ENCODE measurements at places on chromosomes 12 and 14.
A peak's percentile ranks its signal among the peaks of the same experiment; 100 is the strongest.

GRCh38 chr14:67665868-67666267 is 8.6 kb downstream of the VTI1B start:
- DNase-seq, result no peak

- DNase-seq, result no peak
Measured at GRCh38 chr12:129635021-129635685, 268.7 kb downstream of the TMEM132D start.

DNA sequence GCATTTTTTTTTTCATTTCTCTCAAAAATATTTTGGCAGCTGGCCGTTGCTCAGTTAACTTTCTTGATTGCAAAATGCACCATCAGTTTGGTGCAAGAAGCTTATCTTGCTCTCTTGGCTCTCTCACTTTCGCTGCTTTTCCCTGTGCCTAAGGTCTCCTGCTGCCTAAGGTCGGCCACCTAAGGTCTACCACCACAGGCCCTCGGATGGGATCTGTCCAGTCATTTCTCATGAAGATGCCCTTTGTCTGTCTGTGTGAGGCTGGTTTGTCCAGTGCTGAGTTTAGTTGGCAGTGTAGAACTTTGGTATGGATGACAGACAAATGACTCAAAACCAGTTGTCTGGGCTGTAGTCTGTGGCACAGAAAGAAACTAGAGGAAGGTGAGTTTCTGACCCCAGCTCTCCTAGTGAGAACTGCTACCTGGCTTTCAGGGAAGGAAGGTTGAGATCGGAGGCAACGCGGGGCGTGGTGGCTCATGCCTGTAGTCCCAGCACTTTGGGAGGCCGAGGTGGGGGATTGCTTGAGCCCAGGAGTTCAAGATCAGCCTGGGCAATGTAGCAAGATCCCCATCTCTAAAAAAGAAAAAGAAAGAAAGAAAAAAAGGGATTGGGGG is 2.6 kb downstream of the MLXIP start:
- DNase-seq, result no peak

- DNase-seq, result no peak
Measured at GRCh38 chr12:79451978-79452377, 238.8 kb downstream of the PAWR start.

DNA sequence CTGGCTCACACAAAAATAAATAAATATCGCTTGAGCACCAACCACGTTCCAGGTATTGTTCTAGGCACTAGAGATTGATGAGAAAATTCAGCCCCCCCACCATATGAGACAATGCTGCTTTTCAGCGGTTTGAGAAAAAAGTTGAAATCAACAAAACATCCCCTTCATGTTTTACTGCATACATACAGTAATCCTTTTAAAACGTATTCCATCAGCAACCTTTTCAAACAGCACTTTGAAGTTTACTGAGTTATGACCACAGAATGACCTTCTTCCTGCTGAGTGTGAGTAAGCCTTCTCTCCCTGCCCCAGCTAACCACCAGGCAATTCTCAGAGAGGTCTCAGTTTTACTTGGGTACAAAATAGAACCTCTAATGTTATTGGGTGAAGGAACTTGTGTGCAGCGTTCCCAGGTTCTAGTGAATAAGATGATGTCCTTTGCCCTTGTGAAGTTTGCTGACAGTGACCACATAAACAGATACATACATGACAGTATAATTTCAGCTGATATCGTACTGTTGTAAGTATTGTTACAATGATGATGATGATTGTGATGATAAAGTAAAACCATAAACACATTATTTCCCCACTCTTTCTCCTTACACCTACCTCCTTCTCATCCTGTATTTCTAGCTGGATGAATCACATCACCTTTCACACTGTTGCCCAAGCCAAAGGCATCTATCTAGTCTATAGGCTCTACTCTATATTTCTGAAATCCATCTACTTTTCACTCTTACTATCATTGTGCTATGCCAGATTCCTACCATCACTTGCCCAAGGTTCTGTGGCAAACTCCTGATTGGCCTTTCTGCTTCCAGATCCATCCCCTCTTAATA is 124.4 kb upstream of the KRR1 start:
- DNase-seq, result no peak

GRCh38 chr14:102646615-102647014 is 54.2 kb downstream of the RCOR1 start:
- DNase-seq, result no peak

GRCh38 chr12:78562368-78563205 is 302.0 kb upstream of the SYT1 start:
- no peak for DNase-seq

GRCh38 chr12:112839386-112839972 is 47.9 kb downstream of the RPH3A start:
- no peak for DNase-seq

- DNase-seq, result no peak
Measured at GRCh38 chr14:95465358-95465757, 51.1 kb downstream of the SYNE3 start.

DNA sequence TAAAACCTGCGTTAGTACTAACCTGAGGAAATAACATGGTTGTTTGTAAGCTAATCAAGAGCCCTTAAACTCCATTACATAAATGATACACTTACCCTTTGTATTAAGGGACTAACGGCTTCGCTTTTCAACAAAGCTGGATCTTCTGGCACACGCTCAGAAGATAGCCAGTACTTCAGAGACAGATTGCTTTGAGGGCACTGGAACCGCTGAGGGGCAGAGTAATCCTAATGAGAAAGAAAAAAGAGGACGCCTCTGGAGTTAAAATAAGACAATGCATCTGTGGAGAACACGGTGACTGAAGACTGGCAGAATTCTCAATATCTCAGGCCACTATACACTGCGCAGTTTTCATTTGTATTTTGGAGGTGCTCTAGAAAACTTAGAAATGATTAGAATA is 1.5 kb upstream of the KTN1 start:
- DNase-seq, result no peak

DNA sequence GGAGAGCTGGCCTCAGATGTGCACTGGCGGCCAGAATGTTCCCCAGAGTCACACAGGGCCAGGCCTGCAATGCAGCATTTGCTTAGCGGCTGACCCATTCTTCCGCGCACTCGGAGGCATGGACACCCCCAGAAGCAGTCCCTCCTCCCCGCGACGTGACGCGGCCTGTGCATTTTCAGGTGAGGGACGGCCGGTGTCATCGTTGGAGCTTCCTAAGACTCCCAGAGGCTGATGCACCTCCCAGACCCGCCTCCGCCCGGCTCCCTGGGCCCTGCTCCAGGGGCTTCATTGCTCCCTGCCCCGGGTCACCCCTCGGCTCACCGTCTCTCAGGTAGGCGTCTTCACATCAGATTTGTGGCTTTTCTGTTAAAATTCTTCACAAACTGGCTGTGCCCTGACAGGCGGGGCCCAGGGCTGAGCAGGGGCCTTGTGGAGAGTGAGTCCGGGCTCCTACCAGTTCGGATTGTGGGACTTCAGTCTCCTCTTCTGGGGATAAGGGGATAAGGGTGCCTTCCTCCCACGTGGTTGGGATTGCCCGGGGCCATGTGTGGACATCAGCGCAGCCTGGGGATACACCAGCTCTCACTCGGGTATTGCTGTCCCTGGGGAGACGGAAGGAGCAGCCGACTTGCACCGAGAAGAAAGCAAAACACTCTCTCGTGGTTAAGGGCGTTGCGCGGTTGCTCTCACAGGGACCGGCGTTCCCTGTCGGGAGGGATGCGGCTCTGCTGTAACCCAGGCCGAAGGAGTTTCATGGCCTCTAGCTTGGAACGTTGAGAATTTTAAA is 249.1 kb downstream of the ADGRD1 start:
- DNase-seq, result no peak

DNA sequence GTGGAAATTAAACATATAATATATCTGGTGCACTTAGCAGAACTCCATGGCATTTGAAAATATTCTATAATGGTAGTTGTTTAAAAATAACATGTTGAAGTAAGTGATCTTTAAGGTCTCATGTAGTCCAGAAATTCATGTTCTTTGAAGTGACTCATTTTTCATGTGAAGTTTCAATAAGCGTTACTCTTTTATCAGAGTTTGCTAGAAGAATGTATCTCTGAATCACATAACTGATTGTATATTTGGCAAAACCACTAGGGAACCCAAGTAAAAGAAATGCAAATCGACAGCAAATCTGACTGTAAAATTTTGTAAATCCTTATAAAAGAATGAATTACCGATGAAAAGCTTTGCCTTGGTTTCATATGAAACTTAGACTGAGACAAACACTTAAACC is 463.3 kb downstream of the TMTC2 start:
- no peak for DNase-seq

DNA sequence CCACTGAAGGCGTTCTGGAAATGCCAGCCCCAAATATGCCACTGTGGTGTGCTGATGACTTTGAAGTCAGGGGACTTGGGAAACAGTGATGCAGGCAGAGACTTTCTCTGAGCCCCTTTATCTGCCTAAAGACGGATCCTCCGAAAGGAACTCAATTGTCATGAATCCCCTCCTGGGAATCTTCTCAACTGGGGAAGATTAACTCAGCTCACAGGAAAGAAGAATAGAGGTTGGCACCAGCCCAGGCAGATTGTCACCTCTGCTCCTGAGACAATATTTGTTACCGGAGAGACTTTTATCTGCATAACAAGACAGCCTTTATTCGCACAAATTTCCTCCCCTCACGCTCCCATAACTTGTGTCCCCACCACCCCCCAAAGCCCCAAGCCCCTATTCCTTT is 414.4 kb downstream of the FUT8 start:
- DNase-seq, result no peak

- DNase-seq, result no peak
Measured at GRCh38 chr12:1650978-1651361, 21.9 kb downstream of the WNT5B start.

DNA sequence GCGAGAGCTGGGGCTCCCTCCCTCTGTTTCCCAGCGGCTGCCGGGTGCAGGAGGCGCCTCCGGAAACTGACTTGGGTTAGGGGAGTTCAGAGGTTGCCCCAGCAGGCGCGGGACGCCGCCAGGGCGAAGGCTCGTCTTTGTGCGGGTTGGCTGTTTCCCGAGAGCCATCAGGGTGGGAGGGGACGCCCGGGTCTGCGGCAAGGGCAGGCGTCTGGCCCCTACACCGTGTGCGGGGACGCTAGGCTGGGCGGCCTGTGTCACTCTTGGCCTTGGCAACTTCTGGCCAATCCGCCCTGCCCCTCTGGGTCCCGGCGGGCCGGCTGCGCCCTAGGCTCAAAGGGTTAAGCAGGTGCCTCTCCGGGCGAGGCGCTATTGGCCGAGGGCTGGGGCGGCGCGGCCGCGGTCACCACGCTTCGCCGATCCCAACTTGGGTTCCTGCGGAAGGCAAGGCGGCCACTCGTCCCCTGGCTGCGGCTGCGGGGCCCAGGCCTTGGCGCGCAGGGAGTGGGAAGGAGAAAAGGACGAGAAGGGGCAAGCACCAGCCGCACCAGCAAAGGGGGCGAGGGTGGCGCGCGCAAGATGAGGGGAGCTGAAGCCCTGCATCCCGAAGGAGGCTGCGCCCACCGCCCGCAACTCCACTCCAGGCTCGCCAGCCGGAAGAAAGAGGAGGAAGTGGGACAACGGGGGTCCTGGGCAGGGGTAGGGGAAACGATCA is 5.6 kb upstream of the NPAS3 start:
- DNase-seq, result no peak

DNA sequence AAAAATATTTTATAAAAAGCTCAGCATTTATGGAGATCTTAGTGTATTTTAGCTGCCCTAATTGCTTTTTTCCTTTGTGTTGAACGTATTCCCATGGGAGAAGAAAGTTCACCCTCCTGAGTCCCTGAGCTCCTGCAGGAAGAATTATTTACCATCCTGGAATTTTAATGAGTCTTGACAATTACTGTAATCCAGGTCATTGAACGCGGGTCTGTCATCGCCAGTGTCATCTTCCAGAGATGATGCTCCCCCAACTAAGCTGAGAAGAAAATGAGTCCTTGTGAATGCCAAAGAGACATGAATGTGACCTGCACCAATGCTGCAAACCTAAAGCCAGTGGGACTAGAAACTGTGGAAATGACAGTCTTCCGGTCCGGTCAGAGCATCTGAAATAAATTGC is 129.5 kb downstream of the FBXL14 start:
- no peak for DNase-seq

DNA sequence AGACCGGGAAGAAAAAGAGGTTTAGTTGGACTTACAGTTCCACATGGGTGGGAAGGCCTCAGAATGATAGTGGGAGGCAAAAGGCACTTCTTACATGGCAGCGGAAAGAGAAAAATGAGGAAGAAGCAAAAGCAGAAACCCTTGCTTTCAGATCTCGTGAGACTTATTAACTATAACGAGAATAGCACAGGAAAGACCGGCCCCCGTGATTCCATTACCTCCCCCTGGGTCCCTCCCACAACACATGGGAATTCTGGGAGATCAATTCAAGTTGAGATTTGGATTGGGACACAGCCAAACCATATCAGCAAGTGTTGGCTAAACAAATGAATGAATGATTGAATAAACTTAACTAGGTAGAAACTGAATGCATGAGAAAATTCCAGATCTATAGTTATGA is 85.3 kb upstream of the PARP11 start:
- DNase-seq, result no peak

DNA sequence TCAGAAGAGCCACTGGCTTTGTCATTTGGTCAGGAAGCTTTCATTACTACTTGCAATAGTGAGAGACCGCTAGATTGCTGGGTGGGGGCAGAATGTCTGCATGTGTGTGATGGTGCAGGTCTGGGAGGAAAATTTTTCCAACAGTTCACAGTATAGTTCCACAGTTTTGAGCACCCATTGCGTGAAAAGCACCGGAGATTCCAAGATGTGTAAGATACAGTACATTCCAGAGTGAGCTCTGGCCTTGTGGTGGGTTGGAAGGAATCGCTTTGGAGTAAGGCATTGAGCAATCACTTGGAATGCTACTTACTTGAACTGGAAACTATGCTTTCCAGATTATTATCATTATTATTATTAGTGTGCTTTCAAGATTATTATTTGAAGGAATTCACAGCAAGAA is 47.6 kb upstream of the FRMD6 start:
- DNase-seq, result no peak

DNA sequence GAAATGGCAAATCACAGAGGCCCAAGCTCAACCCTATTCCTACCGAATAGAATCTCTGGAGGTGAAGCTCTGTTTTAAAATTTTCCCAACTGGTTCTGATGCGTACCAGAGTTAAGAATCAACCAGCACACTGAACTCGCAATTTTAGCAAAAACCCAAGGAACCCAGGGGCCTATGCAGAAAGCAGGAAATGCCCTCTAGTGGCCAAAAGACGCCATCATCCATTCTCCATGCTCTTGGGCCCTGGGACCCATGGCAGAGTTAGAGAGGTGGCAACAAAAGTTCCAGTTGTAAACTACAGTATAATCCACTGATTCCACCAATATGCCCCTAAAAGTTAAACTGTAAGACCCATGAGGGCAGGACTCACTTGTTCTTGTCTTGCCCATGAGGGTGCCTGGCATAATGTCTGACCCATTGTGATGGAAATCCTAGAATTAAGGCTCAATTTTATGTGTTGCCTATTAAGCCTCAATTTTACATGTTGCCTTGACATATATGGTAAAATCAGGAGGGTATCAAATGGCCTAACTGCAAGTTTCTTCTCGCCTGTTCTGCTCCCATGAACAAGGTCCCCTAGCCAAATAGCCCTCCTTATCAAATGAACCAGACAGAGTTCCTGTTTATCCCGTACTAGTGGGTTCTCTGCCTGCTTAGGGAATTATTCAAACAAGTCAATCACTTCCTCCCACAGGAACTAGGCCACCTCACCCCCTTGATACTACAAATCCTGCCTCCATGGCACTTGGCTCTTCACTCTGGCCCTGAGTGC is 137.5 kb upstream of the CPM start:
- DNase-seq, result peak; percentile 43

All from activated gamma-delta T cell treated with Interleukin-2 at 50 U/mL for 16 hours (primary cell).